ENCODE measurements at places on chromosomes 13 and 19.
A peak's percentile ranks its signal among the peaks of the same experiment; 100 is the strongest.

GRCh38 chr13:103000157-103000556, 66.1 kb downstream of the SLC10A2 start:
- DNase-seq = no peak

DNA sequence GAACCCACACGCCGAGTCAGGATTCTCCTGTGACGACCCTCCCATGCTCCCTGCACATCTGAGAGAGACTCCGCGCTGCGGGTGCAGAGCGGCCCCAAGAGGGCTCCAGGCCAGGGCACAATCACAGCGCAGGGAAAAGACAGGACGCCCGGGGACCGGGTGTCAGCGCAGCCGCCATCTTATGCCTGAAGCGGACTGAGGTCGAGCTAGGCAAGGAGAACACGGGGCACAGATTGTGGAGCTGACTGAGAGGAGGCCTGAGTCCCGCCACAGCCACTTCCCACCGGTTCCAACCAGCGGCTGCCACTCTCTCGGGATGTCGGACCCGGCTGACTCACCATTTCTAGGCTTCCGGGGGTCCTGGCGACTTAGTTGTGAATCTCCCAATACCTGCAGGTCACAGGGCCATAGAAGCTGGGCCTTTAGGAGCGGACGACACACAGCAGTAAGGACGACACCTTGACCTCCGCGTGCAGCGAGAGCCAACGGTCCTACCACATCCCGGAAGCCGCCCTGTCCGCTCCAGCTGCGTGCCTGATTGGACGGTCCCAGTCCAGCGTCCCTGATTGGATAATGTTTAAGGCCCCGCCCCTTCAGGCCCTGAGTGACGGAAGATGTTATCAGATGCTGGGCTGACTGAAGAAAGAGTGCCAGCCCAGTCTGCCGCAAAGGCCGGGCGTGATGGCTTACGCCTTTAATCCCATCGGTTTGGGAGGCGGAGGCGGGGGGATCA, at the start of gene ZNF728:
Gene ZNF728 (minus strand): TSS at position 487 of the 733 bp plus-strand sequence. CDS start 146 bp downstream, at position 341.
- no peak for DNase-seq

DNA sequence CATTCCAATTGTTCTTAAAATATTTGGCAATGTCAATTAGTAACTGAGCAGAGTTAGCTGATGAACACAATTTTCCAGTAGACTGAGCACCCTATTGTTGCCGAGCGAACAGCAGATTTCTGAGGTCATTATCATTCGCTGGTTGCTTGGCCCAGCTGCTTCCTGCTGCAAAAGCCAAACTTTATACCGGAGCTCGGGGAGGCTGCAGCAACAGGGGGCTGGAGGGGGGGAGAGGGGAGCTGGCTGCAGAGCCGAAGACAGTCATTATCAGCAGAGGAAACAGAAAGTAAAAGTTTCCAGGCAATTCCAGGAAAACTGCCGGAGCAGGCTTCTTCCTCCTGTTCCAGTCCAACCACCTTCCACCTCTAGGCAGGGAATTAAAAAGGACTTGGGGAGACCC, 77.9 kb downstream of the ZNF536 start:
- no peak for DNase-seq

GRCh38 chr13:34167347-34167746, 349.4 kb downstream of the RFC3 start:
- no peak for DNase-seq

DNA sequence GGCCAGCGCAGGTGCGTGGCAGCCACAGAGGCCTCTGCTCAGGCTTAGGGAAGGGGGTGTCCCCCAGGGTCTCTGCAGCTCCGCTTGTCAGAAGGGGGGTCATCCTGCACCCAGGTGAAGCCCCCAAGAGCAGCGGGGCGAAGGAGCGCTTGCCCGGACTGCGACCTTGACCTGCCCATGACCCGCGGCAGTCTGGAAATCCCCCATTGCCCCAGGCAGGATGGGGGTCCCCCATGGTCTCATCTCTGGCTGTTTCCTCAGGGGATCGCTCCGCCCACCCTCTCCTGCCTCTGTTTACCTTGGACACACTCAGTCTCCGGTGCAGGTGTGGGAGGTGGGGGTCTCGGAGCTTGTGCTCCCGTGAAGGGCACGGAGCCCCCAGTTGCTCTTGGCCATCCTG, 82.7 kb downstream of the KDM4B start:
- DNase-seq = no peak

- DNase-seq = no peak
Measured at GRCh38 chr19:15264933-15265206, 32.6 kb upstream of the EPHX3 start.

DNA sequence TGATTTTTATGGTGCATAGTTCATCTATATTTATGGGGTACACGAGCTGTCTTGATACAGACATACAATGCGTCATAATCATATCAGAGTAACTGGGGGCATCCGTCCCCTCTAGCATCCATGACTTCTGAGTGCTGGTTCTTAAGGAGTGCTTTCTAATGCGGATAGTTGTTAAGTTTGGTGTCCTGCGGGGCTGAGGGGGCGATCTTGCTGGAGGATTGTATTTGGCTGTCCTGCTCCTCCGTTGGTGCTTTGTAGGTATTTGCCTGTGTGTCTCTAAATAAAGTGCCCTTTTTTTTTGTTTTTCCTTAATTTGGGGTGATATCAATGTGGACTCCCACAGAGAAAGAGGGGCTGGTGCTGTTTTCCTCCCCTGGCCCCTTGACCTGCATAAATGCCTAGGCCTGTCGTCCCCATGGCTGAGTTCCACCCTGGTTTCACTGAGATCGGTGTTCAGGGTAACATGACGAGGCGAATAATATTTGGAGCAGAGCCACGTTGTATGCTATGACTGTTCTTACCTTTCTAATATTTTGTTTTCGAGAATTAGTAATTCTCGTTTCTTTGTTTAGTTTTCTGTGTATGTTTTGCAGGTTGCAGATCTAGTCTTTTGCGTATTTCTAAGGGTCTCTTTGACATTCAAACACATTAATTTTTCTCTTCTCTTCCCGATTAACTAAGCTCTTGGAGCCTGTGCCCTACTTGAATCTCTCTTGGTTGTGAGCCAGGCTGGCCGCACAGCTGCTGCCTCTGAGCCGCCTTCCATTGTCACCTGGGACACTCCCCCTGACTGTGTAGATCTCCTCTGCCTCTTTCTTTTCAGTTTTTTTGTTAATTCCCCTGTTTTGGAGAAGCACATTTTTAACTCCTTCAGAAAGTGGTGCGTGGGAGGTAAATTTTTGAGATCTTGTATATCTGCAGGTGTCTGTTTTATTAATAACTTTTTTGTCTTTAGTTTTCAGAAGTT, 100.3 kb downstream of the ARHGEF7 start:
- DNase-seq = no peak

DNA sequence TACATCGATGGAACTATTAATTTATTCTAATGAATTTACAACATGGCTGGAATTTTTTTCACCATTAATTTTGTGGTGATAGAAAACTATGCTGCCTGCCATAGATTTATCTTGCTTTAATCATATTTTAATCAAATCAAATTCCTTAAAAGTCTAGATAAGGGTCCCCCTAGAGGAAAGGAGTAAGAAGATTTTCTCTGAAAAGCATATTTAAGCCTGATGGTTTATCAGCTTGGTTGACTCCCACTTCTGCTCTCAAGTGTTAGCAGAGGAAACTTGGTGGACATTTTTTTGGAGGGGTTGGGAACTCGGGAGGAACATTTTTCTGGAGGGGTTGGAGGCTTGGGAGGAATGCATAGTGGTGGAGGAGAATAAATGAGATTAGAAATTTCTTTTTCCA, 253.3 kb downstream of the KCNRG start:
- DNase-seq = no peak

DNA sequence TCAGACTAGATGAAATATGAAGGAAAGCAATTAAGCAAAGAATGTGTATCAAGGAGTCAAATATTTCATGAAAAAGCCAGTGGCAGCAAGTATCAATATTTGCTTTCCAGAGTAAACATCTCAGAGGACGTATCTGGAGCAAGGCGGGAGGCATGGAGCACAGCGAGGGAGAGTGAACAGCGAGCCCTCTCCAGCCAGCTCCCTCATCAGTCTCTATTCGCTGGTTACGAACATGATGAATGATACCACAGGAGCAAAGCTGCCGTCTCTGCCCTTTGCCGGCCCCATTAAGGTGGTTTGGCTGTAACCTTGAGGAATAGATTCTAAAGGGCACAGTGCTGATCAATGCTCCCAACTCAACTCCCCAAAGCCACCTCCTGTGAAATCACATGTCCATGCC, 95.8 kb downstream of the CCNA1 start:
- DNase-seq = no peak

- peak; percentile 84 for DNase-seq
Measured at GRCh38 chr19:14363183-14364097, 17.8 kb upstream of the ADGRE5 start.

GRCh38 chr13:60152114-60152513, 11.6 kb downstream of the DIAPH3 start:
- no peak for DNase-seq

GRCh38 chr19:4971816-4972495, 3.0 kb downstream of the KDM4B start:
- DNase-seq = no peak

- peak; percentile 81 for DNase-seq
Measured at GRCh38 chr19:54266133-54266532, 9.1 kb upstream of the LILRB5 start.

DNA sequence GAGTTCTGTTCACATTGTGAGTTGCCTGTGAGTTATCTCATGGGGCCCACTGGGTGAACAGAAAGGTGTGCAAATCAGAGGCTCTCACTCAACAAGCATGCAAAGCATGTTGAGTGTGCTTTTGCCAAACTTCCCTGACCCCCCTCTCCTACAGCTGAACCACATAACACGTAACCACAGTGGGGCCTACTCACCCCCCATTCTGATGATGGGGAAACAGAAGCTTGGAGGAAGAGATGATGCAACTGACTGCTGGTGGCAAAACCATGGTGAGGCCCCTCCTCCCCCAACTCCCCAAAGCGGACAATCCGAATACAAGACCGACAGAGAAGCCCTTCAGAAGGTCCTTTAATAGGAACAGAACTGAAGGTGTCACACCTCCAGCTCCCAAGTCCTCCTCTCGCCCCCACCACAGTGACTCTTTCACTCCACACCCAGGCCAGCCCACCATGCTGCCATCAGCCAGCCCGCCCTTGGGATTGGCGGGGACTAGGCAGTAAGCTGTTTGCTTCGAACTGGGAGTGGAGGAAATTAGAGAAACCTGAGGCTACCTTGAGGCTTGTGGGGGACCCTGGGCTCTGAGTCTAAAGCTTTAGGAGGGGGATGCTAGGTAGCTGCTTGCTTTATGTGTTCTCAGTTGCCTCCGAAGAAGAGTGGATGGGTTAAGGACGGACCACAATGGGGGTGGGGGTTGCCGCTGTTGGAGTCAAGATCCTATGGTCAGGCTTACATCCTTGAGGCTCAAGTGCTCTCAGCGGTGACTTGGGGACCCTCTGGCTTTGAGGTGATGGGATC, 3.8 kb downstream of the ZNF784 start:
- no peak for DNase-seq

DNA sequence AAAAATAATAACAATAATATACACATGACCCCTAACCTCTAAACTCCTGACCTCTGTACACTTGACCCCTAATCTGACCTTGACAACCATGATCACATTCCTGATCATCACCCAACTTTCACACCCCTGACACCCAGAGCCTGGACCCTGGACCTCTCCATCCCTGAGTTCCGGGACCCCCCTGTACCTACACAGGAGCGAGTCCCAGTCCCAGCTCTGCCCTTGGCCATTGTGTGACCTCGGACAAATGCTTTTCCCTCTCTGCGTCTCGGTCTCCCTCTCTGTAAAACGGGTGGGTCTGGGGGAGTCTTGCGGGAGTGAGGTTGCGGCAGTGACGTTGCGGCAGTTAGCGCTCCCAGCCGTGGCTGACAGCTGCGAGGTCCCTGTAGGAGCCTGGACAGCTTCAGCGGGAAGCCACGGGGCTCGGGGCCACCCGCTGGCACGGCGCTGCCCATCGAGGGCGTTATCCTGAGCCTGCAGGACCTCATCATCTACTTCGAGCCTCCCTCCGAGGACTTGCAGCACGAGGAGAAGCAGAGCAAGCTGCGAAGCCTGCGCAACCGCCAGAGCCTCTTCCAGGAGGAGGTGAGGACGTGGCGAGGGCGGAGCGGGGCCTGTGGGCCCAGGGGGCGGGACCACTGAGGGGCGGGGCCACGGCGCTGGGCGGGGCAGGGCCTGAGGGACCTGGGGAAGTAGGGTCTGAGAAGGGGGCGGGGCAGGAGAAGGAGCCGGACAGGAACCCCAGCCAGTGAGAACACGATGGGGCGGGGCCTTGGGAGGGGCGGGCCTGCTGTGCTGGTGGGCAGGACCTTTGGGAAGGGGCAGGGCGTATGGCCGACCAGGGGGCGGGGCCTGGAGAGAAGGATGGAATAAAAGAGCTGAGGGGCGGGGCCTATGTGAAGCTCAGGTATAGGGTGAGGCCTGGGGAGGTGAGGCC, 19.2 kb downstream of the RYR1 start:
- DNase-seq = peak; percentile 31
